ENCODE measurements at places on chromosomes 7 and 10.

DNA sequence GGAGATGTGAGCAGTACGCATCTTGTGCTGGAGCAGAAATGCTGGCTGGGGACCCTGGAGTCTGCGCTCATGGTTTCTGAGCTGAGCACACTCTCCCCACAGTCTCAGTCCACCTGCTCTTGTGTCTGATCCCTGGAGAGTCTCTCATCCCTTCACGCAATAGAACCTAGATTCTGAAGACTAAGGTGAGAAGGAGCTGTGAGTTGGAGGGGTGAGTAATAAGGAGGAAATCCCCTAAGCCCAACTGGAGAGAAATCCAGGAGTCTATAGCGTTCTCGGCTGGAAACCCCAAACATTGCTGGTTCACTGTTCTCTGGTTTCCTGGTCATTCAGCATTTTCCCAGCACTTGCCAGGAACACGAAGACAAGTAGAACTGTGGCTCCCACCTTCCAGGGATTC lies 68.3 kb upstream of the SMNDC1 start:
- no peak for DNase-seq

DNA sequence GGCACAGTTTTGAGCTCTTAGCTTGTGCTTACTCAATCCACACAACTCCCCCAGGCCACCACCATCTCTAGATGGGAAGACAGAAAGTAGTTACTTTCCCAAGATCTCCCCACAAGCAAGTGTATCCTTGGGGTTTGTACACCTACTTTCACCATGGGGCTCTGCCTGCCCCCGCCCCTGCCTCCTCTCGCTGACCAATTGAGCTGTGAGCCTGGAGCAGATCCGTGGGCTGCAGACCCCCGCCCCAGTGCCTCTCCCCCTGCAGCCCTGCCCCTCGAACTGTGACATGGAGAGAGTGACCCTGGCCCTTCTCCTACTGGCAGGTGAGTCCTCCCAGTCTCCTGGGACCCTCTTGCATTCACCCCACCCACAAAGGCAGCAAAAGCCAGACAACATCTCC lies 2.0 kb downstream of the FXYD4 start:
- no peak for DNase-seq

DNA sequence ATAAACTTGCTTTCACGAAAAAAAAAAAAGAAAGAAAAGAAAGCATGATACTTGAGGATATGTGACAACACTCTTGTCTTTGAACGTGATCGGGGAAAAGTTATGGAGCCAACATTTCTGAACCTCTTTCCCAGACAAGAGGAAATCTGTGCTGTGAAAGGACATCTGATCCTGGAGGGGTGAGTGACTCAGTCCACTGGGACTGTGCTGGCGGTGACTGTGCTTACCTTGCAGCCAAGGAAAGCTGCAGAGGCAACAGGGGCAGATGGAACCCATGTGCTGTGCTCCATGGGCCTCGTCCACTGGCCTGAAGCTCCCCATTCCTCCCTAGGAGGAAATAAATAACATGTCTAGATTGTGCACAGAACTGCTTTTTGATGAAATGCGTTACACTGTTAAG lies 116.5 kb upstream of the RAB11FIP2 start:
- peak; percentile 40 for DNase-seq

DNA sequence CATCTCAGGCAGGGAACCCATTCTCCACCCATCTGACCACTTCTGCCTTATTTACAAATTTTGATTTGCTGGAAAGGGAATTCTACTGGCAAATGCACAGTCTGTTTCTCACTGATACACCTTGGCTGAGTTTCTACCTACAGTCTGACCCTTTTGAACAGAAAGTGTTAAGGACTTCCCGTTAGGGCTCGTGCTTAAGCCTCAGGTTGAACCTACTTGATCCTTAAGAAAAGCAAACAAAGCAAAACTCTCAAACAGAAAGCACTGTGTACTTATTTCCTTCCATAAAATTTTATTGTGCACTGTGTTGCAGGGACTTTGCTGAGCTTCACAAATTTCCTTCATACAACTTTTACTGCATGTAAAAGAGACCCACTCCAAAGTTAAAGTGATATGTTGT lies 367.8 kb downstream of the NRG3 start:
- no peak for DNase-seq

DNA sequence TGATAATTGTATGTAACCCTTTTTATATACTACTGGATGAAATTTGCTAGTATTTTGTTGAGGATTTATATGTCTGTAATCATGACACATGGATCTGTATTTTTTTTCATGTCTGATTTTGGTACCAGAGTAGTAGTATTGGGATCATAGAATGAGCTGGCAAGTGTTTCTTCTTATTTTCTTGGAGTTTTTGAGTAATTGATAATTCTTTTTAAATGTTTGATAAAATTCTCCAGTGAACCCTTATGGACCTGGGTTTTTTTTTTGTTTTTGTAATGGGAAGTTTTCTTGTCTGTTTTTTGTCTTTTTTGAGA lies 28.4 kb downstream of the ZNF33A start:
- no peak for DNase-seq

DNA sequence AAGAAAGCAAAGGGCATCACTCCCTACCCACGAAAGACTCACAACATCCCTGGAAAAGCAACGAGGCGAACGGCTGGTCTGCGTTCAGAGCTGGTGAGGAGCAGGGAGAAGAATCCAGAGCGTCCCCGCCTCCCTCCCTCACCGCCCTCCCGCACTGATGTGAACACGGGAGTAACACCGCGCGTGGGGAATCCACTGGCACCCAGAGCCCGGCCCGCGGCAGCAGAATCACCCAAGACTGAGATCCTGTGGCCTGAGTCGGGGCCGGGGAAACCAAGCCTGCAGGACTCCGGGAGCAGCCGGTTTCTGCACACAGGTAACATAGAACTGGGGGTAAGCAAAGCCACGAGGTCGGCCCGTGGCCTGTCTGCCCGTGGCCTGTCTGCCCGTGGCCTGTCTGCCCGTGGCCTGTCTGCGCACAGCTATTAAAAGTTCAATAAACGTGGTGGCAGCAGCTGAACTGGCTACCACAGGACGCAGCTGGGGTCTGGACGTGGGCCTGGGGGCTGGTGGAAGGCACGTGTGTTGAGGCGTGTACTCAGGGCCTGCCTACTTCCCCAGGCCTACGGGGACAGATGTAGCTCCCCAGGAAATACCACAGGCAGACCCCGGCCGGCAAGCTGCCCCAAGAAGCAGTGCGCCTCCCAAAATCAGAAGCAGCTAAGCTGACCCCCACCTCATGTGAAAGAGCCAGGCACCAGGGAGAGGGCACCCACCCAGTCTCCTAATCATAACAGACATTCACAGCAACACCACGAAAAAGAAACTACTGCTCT lies 23.0 kb downstream of the DIP2C start:
- no peak for DNase-seq

- DNase-seq, result no peak
These were observed 6.0 kb downstream of the EGFR start for GRCh38 chr7:55024776-55025175.

DNA sequence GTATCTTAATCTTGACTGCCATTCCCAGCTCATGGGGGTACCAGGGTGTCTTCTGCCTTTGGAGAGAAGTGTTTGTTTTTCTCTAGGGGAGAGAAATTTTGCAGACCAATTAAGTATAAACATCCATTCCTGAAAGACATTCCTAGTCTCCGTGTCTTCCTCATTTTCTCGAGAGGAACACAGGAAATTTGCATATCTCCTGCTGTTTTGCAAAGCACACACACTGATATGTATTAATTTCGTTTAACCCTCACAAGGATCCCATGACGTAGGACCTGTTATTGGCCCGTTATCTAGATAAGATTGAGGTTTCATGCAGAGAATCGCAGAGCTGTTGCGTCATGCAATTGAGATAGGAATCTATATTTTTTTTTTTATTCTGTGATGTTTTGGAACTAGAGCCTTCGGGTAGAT lies 944 bp downstream of the RHBDD2 start:
- DNase-seq, result no peak

DNA sequence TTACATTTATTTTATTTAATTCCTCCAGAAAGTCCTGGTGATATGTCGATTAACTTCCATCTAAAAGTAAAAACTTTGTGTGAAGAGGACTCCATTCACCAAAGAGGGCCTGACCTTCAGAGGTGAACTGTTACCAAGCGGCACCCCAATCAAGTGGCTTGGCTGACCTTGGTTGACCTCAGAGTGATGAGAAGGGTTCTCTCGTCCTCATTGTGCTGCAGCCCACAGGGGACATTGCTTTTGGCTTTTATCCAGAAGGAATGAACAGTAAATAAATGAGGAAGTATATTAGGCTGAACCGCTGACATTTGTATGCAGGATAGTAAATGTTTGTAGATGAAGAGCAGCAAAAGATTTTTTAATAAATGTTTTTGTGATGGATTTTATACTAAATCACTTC lies 172.4 kb upstream of the MKI67 start:
- DNase-seq, result no peak

- DNase-seq, result no peak
These were observed 704.4 kb upstream of the CELF2 start for GRCh38 chr10:10313149-10313835.

- DNase-seq, result no peak
These were observed 65.2 kb upstream of the PODXL start for GRCh38 chr7:131621652-131622051.
